ENCODE measurements at places on chromosomes 5 and 9.

- no peak for DNase-seq
Measured at GRCh38 chr5:160493806-160494338, 72.2 kb downstream of the PTTG1 start.

- DNase-seq = no peak
Measured at GRCh38 chr9:33350310-33350709, 52.1 kb downstream of the AQP7 start.

DNA sequence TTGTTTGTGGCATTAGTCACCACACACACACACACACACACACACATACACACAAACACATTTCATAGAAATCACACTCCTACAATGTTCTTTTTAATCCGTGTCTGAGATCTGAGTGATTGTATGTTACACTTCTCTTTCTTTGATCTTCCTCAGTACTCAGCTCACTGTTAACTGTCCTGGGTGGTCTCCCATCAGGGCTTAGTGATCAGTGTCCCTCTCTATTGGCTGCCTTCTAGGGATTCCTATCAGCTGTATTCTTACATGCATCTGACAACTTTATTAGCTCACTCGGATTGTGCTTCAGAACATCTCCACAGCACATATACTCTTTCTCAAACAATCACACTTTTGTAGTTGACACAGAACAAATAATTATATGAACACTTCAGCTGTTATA, 170.2 kb upstream of the POU5F2 start:
- no peak for DNase-seq

DNA sequence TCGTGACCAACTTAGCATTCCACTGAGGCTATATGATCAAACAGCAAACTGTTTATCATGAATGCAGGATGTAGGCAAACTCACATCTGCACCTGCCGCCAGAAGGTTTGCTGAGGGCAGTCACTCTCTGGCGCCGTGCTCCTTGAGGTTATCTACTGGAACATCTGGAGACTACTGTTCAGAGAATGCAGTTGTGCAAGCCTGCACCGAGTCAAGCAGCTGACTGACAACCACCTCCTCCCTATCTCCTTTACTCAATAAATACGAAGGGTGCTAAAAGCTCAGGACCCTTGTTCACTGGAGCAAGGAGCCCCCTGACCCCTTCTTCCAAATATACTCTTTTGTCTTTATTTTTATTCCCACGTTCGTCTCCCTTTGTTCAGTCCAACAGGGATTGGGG, 27.1 kb downstream of the CCDC125 start:
- no peak for DNase-seq

DNA sequence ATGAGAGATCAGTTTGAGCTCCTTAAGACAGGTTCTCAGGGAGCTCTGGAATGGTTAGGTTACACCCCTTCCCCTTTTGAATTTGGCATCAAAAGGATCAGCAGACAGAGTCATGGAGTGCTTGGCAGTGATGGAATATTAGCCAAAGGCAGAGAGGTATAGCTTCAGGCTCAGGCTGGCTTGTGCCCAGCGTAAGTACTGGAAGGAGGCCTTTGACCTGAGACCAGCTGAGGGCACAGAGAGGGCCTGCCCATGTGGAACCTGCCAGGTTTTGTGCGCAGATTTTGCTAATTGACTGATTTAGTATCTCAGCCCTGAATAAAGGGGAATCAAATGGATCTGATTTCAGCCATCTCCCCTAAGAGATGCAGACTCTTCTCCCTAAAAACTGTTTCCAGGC, 81.5 kb downstream of the RGS3 start:
- no peak for DNase-seq

DNA sequence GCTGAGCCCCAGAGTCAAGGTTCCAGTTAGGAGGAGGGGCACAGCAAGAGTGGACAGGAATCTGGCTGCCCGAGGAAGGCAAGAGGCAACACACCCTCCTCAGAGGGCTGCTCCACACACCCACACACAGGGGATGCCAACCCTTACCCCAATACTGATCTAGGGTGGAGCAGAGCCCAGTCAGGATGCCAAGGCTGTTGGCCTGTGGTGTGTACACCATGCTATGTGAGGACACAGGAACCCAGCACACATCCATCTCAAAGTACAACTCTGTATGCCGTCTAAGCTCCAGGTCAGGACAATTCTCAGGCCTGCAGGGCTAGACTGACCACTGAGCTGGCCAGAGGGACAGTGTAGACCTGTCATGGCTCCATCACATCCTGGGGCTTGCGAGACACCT, 2.6 kb downstream of the SEPTIN8 start:
- DNase-seq = no peak

DNA sequence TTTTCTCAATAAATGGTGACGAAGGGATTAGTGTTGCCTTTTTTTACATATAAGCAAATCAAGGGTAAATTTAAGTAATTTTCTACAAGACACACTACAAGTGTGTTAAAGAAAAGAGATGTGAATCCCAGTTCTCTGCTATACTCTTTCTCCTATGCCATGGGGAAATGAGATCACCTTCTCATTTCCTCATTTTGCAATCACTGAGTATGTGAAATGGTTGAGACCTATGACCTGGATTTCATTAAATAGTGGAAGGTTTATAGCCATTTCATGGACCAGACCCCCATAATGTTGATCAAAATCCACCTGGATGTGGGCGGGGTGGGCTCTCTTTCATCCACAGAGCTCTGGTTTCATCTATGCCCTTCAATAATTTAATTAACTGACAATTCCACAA, 66.9 kb upstream of the SLIT3 start:
- DNase-seq = no peak

- DNase-seq = no peak
Measured at GRCh38 chr5:147483961-147484707, 25.7 kb downstream of the DPYSL3 start.

DNA sequence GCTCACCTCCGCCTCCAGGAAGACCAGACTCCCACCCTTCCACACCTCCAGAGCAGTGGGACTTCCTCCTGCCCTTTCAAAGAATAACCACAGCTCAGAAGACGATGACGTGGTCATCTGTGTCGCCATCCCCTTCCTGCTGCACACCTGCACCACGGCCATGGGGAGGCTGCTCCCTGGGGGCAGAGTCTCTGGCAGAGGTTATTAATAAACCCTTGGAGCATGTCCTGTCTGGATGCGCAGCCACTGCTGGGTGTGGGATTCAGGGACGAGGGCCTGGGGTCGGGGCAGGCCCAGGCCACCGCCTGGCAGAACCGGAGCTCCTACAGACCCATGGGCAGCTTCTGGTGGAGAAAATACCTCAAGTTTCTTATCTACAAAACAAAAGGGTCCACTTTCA, 5.0 kb downstream of the PAEP start:
- DNase-seq = no peak

DNA sequence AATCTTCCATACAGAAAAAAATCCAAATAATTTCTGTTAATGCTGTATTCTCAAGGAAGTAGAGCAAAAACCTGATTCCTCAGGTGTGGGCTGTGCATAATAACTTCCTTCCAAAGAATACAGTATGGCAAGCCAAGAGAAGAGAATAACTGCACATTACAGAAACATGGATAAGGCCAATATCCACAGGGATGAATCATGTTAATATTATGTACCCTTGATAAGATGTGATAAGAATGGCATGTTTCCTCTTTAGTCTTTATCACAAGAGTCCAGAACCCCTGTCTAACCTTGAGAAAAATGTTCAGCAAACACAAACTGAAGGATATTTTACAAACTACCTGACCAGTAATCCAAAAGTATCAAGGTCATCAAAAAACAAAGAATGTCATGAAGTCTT, 795.8 kb downstream of the SEMA5A start:
- no peak for DNase-seq

- no peak for DNase-seq
Measured at GRCh38 chr5:89437450-89438435, 554.8 kb upstream of the MEF2C start.

DNA sequence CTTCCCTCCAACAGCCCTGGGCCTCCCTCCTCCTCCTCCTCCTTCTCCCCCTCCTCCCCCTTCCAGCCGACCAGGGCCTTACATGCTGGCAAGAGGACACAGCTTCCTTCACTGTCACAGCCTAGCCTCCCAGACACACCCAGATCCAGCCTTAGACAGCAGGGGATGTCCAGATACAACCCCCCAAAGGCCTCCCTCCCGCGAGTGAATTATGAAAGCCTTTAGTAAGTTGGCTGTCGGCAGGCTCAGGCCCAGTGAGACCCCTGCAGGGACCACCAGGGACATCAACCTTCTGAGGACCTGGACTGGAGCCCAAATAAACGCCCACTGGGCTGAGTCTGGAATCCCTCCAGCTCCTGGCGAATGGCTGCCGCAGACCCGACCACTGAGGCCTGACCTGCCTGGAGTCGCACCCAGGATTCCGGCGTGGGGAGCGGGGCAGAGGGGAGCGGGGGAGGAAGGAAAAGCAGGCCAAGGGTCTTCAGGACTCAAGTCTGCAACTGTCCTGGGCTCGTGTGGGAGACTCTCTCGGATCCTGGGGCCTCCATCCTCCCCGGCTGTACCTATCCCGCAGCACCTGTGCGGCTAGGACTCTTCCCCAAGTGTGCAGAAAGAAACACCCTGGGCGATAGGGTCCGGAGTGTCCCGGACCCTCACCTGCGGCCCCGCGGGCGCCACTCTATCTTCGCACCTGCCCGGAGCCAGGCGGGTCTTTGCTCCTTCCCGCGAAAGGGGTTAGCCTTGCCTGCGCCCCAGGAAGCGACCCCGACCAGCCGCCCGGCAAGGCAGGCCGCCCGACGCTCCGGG, 705 bp downstream of the SEPTIN8 start:
- DNase-seq = no peak

DNA sequence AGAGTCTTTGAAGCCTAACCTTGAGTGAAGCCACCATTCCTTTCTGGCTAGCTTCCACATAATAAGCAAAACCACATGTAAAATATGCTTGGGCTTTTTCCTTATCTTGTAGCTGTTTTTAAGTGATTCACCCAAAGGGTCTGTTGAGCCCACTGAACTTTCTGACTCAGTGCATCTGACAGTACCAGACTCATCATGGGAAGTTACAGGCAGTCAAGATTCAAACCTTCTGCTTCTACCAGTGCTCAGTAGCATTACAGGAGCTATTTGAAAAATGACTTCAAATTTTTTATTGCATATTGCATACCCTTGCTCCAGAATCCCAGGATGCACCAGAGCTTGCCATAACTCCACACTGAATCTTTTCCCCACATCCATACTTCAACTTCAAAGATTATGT, 87.5 kb upstream of the PTPRD start:
- DNase-seq = no peak

GRCh38 chr5:144248015-144248414, 77.3 kb downstream of the KCTD16 start:
- no peak for DNase-seq

GRCh38 chr9:97772145-97772544, 75.0 kb upstream of the XPA start:
- no peak for DNase-seq

DNA sequence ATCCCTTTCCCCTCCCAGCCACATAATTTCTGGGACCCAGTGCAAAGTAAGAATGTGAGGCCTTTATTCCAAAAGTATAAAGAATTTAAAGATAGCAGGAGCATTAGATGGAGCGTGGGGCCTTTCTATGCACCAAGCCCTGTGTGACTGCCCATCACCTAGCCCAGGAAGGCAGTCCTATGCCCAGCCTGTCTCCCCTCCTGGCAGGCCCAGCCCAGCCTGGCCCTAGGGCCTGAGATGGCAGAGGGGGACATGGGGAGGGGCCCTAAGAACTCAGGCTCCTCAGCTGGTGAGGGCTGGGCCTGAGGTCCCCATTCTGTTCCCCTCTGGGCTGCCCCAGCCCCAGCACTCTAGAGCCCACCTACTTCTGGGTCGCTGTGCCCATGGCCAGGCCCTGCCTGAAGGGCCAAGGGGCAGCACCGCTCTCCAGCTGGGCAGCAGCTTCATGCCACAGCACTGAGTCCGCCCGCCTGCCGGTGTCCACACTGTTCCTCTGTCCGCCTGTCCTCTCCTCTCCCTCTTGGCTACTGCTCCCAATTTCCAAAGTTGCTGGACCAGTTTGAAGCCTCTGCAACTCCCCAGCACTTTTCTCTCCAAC, 995 bp upstream of the SLC23A1 start:
- DNase-seq = no peak

- no peak for DNase-seq
Measured at GRCh38 chr5:171650597-171650996, 135.0 kb upstream of the SMIM23 start.

- no peak for DNase-seq
Measured at GRCh38 chr5:96254980-96255691, 177.9 kb downstream of the PCSK1 start.

GRCh38 chr9:94029932-94030317, 54.3 kb upstream of the PTPDC1 start:
- DNase-seq = no peak

GRCh38 chr5:116787570-116787969, 212.9 kb upstream of the SEMA6A start:
- DNase-seq = no peak

DNA sequence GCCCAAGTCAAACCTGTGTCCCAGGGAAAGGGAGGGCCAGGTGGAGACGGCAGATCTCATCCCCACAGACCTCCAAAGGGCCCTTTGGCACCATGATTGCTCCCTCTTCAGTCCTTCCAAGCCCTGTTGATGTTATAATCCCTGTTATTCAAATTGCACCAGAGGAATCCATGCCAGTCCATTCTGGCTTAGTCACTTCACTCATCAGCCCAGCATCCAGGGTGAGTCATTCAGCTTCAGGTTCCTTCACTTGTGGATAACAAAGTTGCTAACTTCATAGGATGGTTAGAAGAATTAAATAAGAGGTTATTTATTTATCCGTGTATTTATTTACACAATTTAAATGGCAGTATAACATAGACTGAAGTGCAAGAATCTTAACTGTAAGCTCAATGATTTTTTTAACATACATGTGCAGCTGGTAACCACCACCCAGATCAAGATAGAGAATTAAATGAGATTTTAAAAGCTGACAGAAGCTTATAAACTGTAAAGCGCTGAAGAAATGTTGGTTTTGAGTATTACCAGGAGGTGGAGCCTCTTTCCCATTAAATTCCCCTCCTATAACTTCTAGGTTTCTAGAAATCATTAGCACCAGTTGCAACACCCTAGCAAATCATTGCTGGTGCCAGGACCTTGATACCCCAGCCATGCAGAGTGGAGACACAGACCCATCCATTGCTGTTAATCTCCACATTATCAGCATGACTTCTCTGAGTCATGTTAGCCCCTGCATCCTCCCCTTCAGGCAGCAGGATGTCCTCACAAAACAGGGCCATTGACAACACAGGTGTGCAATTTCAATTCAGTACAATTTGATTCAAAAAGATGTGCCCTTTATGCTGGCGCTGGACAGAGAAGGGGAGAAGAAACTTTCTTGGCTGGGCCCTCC, 77.4 kb downstream of the SEC61B start:
- no peak for DNase-seq

DNA sequence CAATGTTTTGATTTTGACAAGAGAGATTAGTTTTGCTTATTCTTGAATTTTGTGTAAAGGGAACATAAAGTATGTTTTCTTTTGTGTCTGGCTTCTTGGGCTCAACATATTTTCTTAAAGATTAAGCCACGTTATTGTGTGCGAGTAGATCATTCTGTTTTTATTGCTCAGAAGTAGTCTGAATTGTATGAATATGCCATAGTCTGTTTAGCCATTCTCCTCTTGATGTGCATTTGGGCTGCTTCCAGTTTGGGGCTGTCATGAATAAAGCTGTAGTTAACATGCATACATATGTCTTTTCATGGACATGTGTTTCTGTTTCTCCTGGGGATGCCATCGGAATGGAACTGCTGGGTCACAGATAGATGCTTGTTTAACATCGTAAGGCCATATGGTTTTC, 198.9 kb downstream of the FANCC start:
- DNase-seq = no peak

- peak; percentile 52 for DNase-seq
Measured at GRCh38 chr5:140239939-140240700, 62.8 kb downstream of the PFDN1 start.

- DNase-seq = no peak
Measured at GRCh38 chr5:157599565-157599964, 24.0 kb upstream of the ADAM19 start.
